ENCODE measurements at places on chromosomes 6 and 20.

- DNase-seq = no peak
Observed at GRCh38 chr6:128505603-128506002, 14.8 kb downstream of the PTPRK start.

DNA sequence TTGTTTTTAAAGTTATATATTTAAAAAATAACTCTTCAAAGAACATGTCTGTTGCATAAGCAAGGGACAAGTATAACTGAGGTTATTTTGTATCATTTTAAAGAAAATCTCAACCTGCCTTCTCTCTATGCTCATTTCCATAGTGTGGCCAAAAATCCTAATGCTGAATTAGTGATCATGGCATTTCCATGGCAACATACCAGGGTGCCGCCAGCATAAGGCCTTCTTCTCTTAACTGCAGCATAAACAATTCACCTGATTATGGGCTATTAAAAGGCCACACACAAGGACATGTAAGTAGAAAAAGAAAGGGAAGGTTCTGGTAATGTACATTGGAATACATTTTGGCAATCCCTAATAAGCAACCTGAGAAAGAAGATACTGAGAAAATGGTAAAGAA, 95.1 kb upstream of the RNF217 start:
- DNase-seq = no peak

DNA sequence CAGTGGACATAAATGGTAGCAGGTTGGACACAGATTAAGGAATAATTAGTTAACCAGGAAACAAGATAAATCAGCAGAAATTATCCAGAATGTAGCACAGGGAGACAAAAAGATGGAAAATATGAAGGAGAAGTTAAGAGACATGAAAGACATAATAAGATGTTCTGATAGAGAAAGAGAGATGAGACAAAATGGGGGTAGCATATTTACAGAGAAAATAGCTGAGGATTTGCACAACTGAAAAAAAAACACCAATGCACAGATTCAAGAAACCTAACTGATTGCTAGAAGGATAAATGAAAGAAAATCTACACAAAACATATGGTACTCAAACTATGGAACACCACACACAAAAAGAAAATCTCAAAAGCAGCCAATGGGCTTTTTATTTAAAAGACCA, 34.6 kb upstream of the TBC1D22B start:
- DNase-seq = no peak

DNA sequence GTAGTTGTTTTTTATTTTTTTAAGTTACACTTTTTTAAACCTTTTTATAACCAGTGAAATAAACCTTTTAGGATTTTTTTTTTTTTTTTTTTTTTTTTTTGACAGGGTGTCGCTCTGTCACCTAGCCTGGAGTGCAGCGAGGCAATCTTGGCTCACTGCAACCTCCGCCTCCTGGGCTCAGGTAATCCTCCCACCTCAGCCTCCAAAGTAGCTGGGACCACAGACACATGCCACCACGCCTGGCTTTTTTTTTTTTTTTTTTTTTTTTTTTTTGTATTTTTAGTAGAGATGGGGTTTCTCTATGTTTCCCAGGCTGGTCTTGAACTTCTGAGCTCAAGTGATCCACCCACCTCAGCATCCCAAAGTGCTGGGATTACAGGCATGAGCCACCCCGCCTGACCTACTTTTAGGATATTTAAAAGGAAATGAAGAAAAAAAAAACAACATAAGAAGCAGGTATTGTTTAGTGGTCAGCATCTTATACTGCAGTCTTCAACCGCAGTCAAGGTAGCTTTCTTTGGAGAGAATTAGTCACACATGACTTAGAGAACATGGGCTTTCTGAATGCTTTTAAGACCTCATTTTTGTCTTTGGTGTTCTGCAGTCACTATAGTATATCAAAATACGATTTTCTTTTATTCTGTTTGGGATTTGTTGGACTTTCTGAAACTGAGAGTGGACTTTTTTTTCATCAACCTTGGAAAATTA, 1.6 kb downstream of the POLR1H start:
- DNase-seq = no peak

DNA sequence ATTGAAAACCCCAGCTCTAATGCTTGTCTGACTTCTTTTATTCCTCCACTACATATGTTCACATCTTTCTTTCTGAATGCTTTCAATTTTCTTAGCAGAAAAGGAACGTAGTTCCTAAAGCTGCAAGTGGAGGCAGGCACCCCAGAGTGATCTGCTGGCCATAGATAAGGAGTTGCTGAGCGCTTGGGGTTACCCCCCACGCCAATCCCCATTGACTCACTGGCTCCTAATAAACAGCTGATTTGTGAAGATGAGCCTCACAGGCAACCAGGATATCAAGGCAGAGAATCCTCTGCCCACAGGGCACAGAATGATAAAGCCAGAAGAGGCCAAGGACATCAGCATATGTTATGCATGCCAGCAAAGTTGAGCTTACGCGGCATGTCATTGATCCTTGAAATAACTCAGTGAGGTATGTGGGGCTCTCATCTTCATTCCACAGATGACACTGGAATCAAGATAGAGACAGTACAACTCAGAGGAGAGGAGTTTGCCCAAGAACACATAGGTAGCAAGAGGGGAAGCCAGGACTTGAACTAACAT, 129.1 kb upstream of the PTPRT start:
- no peak for DNase-seq

Measured in NCI-H2029 (cell line).